Stimulated activated CD4-positive, alpha-beta T cell treated with anti-CD3 and anti-CD28 coated beads, Interleukin-1b, Interleukin-23, amount 100 ng/mL, for 1 hour (primary cell): ENCODE measurements at places on chromosomes 5 and 9.

DNA sequence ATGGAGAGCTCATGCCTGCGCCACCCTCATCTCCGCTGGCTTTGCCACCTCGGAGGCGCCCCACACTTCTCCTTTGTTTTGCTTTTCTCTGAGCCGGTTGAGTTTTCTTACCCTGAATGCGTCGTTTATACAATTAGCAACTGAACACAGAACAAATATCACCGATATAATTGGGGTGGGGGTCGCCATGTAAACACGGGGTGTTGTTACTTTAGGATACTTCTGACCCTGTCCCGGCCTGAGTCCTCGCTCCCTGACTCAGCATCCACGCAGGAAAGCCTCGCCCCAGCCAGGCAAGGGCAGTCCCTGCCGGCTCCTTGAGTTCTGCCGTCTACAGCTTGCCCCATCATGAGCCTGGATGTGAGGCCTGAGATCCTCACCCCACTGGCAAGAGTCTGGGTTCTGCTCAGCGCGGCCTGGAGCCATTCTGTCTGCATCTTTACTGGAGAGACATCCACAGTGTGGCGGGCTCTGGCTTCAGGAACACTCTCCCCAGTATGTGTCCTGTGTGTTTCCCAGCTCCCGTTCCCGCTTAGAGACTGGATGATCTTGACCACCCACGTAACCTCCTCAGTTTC is 5.5 kb downstream of the NKX2-5 start:
- no peak for DNase-seq

DNA sequence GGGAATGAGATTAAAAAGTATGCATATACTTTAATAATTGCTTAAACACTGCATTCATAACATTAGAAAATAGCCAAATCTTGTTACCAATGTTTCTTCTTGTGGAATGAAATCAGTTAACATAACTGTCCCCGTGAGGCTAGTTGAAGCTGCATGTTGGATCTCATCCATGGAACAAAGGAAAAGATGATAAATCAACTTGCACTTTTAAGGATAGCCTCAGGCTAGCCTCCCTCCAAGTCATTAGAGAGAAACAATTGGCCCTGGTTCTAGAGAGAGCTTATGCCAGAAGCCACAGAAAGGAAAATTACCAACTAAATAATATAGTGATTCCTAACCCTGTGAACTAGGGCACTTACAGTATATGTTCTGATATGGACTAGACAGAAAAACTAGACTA is 66.9 kb downstream of the GRIN3A start:
- no peak for DNase-seq

- DNase-seq, result no peak
These were observed 2.4 kb downstream of the SMIM15 start for GRCh38 chr5:61159836-61160235.

DNA sequence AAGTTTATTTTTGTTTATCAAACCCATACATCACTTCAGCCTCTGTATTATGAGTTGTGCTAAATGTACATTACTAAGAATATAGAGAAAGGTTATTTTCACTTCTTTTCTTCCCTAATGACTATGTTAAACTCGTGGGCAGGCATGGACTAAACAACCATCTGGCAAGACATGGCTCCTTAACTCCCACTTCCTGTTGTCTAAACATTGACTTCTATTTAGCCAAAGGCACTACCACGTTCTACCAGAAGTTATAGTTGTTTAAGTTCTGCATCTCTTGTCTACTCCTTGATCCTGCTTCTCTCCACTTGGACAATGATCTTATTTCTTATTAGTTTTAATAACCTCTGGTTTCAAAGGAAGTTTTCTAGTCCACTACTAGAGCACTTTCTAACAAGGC is 136.1 kb downstream of the MACIR start:
- DNase-seq, result no peak

DNA sequence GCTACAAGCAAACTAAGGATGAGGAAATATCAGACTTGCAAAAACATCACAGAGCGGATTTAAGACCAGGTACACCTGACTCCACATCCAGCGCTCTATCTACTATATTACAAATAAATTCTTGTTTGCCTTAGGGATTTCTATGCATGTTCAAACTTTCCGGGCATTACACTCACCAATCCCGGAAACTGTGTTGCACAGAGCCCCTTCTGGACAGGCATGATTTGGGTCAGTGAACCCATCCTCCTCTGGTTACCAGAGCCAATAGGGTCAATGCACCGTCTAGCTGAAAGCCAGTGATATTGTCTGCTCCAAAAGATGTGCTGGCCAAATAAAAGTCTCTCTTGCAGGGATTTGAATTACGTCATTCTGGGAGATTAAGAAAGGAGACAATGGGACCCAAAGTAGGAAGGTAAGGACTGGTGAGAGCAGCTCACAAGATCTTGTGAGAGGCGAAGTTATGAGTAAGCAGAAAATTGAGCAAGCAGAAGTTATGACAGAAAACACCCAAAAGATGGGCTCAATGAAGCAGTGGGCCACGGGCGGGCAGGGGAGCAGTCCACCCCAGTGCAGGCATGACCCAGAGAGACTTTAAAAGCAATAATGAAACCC is 155.8 kb upstream of the RAI14 start:
- DNase-seq, result no peak

DNA sequence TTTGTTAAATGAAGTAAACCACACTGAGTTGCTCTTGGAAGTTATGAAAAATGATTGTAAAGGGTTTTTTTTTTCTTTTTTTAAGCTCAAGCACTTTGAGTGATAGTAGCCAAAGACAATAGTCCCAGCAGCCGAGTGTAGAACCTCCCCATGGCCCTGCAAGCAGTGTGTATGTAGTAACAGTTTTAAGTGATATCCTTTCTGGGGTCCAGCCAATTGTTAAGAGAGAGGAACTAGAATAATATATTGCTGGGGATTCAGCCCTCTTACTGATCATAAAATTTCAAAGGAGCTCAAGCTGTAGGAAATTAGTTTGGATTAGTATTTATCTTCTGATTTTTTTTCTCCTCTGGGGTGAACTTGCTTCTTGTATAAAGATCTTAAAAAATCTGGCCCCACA is 43.2 kb downstream of the NPR3 start:
- DNase-seq, result no peak

DNA sequence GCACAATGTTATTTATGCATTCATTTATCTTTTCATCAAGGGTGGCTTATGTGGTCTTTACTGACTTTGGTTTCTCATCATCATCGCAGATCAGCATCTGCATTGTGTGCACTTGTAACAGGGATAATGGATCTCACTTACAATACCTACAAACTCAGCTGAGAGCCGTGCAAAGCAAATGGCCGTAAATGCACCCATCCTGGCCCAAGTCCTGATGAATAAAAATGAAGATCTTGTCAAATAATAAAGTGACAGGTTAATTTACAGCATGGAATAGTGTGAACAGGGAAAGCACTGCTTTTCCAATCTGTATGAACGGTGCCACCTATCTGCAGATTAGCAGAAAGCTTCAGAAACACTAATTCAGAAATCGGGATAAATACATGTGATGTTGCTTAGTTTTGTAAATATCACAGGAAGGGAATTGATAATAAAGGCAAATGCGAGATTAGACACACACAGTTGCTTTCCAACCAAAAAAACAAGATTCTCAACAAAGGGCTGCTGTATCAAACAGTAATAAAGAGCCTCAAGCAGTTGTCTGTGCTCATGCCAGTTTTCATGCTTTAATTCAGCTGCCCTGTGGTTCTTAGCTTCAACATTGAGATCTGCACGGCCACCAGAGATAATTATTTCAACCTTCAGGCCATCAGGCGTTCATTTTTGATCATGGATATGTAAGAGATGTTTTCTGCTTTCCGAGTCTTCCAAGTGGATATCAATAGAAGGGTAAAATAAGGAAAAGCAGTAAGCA is 153.4 kb upstream of the POU5F2 start:
- no peak for DNase-seq

- no peak for DNase-seq
These were observed 9.8 kb downstream of the RACK1 start for GRCh38 chr5:181233801-181234454.

- no peak for DNase-seq
These were observed 28.5 kb downstream of the ANKDD1B start for GRCh38 chr5:75639535-75640311.
